ENCODE measurements at places on chromosomes 11 and 22.

GRCh38 chr22:36900225-36900624, 13.2 kb upstream of the CSF2RB start:
- no peak for DNase-seq

DNA sequence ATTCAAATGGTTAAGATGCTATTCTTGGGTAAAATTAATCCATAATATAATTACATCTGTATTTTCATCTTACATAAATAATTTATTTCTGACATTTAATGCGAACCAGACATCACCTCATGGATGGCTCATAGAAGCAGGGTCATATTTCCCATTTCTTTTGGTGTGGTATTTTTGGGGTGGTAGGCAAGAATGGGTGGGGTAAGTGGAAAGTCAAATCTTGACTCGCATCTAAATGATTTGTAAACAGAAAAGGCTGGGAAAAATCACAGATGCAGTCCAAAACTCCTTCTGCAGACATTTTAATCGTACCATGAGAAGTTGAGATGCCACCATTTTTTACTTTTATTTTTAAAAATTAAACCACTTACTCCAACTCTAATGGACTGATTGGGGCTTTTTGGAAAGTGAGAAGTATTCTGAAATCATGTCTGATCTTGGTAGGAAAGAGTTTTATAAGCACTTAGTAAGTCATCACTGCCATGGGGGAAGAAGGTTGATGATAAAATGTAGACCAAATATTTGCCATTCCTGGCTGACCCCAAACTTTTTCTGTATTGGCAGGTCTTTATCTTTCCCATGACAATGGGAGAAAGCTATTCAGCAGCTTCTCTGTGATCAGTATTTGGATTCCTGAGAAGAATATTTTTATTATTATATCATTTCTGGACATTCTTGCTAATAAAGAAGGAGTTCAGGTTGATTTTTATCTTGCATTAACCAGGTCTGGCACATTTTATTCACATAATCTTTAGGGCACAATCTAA, 47.2 kb upstream of the BLID start:
- DNase-seq = no peak

GRCh38 chr22:43828998-43829782, 17.1 kb upstream of the EFCAB6 start:
- no peak for DNase-seq

- no peak for DNase-seq
These were observed 25.3 kb upstream of the LMO1 start for GRCh38 chr11:8288824-8289491.

- no peak for DNase-seq
These were observed 8.2 kb downstream of the UBASH3B start for GRCh38 chr11:122663764-122664163.

GRCh38 chr22:50175921-50176849, 5.7 kb downstream of the PANX2 start:
- DNase-seq = no peak

DNA sequence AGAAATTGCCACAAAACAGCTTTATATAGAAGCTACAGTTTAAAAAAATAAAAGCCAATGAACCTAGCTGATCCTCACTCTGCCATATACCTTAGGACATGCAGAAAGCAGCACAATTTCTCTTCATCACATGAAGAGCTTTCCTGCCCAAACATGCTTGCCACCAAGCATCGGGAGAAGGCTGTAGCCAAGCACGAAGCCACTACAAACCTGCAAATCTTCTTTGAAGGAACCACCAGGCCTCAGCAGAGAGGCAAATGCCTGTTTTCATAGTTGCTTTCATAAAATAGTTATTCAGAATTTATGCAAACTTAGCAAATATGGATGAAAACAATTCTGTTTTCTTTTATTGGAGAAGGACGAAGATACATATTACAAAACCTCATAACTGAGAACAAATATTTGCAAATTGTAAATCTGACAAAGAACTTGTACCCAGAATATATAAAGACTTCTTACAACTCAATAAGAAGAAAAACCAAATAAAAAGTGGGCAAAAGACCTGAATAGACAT, 100.3 kb downstream of the RBFOX2 start:
- DNase-seq = no peak

DNA sequence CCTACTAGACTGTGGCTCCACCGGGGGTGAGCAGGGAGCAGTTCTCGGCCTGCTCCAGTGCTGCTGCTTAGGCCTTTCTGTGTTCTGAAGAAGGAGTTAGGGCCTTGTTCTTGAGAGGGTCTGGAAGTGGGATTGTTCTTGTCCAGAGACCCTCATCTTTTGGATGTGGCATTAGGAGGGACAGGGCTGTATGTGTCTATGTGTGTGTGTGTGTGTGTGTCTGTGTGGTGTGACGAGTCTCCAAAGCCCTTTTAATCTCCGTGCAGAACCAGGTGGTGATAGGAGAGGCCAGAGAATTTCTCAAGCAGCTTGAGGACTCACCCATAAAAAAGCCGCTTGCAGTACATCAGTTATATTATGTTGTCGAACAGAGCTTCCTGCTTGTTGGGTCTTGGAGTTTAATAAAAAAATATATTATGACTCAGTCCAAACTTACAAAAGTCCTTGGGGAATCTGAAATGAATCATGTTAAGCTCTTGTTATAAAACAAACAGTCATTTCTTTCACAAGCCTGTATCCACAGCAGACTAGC, 196.5 kb downstream of the TENM4 start:
- DNase-seq = no peak

DNA sequence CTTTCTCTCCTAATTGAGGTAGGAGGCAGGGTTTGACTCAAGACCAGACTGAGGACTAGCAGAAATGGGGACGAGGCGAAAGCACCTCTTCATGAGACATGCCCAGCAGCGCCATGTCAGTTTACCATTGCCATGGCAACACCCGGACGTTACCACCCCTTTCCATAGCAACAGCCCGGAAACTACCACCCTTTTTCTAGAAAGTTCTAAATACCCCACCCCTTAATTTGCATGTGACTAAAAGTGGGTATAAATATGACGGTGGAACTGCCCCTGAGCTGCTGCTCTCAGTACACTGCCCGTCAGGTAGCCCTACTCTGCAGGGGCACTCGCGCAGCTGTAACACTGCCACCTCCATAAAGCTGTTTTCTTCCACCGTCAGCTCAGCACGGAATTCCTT, 5.9 kb upstream of the RAC2 start:
- no peak for DNase-seq

GRCh38 chr11:131351848-131352247, 18.6 kb upstream of the NTM start:
- no peak for DNase-seq

GRCh38 chr11:127795326-127795725, 792.0 kb downstream of the ETS1 start:
- DNase-seq = no peak

GRCh38 chr22:48204296-48204695, 1441.8 kb downstream of the TBC1D22A start:
- no peak for DNase-seq
